Placental pericyte (primary cell): ENCODE measurements at places on chromosomes 3 and 15. TPM values are rescaled to one million over a fixed set of nuclear protein-coding genes. Genes with fewer than 3 reads are reported as not detected.

Gene FAM81A
- total RNA-seq = 0.29 TPM in 1 of 2 replicates, not detected in the other

Gene CCR3
- total RNA-seq = not detected in 2 replicates

Gene FRMD5
- 0.88 and 13.5 TPM in 2 replicates for total RNA-seq

Gene PPP1R2
- total RNA-seq = 48.8 and 85.6 TPM in 2 replicates

Gene CCDC54
- not detected in 2 replicates for total RNA-seq

Gene LYZL4
- not detected in 2 replicates for total RNA-seq

Gene TLR9
- total RNA-seq = not detected in 2 replicates

Gene ANO10
- 43.3 and 48.5 TPM in 2 replicates for total RNA-seq

Gene KLHL40
- total RNA-seq = not detected in 2 replicates

Gene SLC22A14
- under 0.01 and 0.14 TPM in 2 replicates for total RNA-seq

Gene ATP13A4
- not detected in 2 replicates for total RNA-seq

Gene DAZL
- total RNA-seq = 0.14 TPM in 1 of 2 replicates, not detected in the other

Gene RHOV
- not detected in 2 replicates for total RNA-seq

Gene CYP11A1
- total RNA-seq = not detected in 2 replicates

Gene MORC1
- total RNA-seq = not detected in 2 replicates

Gene GPR62
- under 0.01 TPM in 1 of 2 replicates, not detected in the other for total RNA-seq

Gene SCG5
- total RNA-seq = 6.6 and 16.5 TPM in 2 replicates

Gene FBXW12
- total RNA-seq = not detected in 2 replicates

Gene ADGRG7
- not detected in 2 replicates for total RNA-seq

Gene ROPN1B
- total RNA-seq = not detected in 2 replicates

Gene GHSR
- total RNA-seq = not detected in 2 replicates

Gene FANCD2OS
- total RNA-seq = not detected in 2 replicates

Gene CAMK2N2
- 0.14 and 0.22 TPM in 2 replicates for total RNA-seq

Gene TRIM42
- total RNA-seq = not detected in 2 replicates

Gene ROPN1
- not detected in 2 replicates for total RNA-seq

Gene GPX1
- total RNA-seq = 136 and 298 TPM in 2 replicates

Gene EPHA3
- 0.14 and 0.22 TPM in 2 replicates for total RNA-seq

Gene LRTM1
- not detected in 2 replicates for total RNA-seq

Gene KIF23
- 7.0 and 99.4 TPM in 2 replicates for total RNA-seq

Gene BNC1
- total RNA-seq = 26.5 and 54.5 TPM in 2 replicates

Gene CHDH
- total RNA-seq = 0.29 TPM in 1 of 2 replicates, not detected in the other

Gene CAPN3
- total RNA-seq = 0.88 and 2.0 TPM in 2 replicates

Gene LRRN1
- not detected in 2 replicates for total RNA-seq

Gene RAB6B
- total RNA-seq = under 0.01 and 0.14 TPM in 2 replicates

Gene P2RY12
- total RNA-seq = not detected in 2 replicates

Gene SLC15A2
- under 0.01 and 0.22 TPM in 2 replicates for total RNA-seq
